ENCODE measurements at places on chromosomes 7 and 10. TPM values are rescaled to one million over a fixed set of nuclear protein-coding genes. Genes with fewer than 3 reads are reported as not detected.

CPED1 gene
- polyA plus RNA-seq = 2.9 TPM

ADO gene
- 13.0 TPM for polyA plus RNA-seq

AFAP1L2 gene
- polyA plus RNA-seq = 19.8 TPM

OPN1SW gene
- not detected for polyA plus RNA-seq

VIM gene
- polyA plus RNA-seq = 403 TPM

STK31 gene
- polyA plus RNA-seq = 0.15 TPM

C10orf62 gene
- 0.77 TPM for polyA plus RNA-seq

PHKG1 gene
- polyA plus RNA-seq = not detected

ZNF655 gene
- 30.4 TPM for polyA plus RNA-seq

IFIT5 gene
- polyA plus RNA-seq = 11.0 TPM

CCL24 gene
- not detected for polyA plus RNA-seq

DNA sequence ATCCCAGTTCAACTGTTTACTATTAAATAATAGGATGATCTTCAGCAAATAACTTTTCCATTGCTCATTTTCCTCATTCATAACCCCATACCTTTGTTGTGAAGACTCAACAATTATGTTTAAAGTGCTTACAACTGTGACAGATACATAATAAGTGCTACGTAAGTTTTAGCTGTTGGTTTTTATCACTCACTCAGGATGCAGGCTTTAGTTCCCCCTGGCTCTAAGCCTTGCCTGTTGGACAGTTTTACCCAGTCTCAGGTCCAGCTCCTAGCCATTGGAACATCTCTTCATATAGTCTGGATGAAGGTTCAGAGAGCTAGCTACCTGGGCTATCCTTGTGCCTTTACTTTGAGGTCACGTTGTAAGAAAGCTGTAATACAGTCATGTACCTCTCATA, 353.2 kb downstream of the CRPPA start:
- no peak for DNase-seq

GRCh38 chr7:158026636-158027265, 560.9 kb downstream of the PTPRN2 start:
- no peak for DNase-seq

- peak; percentile 5 for DNase-seq
These were observed 97.2 kb downstream of the GLRX3 start for GRCh38 chr10:130233426-130233825.

DNA sequence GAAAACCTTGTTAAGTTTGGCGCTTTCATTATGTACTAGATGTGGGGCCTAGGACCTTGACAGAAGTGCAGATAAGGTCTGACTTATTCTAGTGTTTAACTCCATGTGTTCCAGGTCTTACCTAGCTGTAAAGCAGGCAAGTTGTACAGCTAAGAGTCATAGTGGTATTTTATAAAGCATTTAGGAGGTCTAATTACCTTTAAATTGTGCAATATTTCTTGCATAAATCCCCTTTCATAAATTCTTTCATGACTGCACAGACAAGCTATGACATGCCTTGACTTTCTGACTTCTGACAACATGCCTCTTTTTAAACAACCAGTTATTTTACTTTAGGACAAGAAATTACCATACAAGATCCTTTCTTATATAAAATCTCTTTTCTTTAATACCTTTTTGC, 151.6 kb upstream of the VSTM2A start:
- no peak for DNase-seq

DNA sequence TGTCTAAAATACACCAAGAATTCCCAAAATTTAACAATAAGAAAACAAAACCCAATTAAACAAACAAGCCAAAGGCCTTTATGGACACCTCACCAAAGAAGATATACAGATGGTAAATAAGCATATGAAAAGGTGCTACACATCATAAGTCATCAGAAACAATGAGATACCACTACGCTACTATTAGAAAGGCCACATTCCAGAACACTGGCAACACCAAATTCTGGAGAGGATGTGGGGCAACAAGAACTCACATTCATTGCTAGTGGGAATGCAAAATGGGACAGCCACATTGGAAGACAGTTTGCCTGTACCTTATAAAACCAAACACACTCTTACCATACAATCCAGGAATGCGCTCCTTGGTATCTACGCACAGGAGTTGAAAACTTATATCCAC, 291.4 kb downstream of the TNS3 start:
- no peak for DNase-seq

- peak; percentile 35 for DNase-seq
These were observed 23.2 kb upstream of the CALN1 start for GRCh38 chr7:72435366-72435765.

GRCh38 chr10:35735412-35735811, 93.3 kb upstream of the FZD8 start:
- DNase-seq = no peak

DNA sequence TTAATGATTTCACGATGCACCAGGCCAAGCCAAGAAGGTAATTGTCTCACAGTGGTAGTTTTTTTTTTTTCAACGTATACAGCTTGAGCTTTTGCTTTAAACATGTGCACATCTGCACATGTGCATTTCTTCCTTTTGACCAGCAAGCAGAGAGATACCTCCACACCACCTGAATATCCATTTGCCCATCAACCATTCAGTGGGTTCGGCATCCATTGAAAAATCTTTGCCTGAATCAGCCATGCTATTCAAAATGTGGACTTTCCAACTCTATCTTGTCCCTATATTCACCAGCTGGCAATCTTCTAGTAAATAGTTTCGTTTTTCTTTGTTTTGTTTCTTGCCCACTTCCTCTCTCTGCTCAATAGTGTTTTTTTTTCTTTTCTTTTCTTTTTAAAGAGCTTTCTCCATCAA, 7.7 kb upstream of the TRA2A start:
- no peak for DNase-seq

- DNase-seq = peak; percentile 63
These were observed 62.8 kb upstream of the ADGRA1 start for GRCh38 chr10:133024704-133025557.

DNA sequence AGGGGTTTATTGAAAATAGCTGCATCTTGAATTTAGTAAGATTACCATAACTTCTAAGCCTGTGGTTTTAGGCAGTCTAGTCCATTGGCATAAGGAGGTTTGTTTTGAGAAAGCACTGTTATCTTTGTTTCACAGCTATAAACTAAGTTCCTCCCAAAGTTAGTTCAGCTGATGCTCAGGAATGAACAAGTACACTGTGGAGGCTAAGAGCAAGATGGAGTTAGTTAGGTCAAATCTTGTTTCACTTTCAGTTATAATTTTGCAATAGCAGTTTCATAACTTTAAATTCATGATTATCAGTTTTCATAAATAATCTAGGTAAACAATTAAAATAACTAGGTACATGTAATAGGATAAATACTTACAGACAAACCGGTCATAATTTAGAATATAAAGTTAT, 15.4 kb downstream of the SEC61G start:
- no peak for DNase-seq

DNA sequence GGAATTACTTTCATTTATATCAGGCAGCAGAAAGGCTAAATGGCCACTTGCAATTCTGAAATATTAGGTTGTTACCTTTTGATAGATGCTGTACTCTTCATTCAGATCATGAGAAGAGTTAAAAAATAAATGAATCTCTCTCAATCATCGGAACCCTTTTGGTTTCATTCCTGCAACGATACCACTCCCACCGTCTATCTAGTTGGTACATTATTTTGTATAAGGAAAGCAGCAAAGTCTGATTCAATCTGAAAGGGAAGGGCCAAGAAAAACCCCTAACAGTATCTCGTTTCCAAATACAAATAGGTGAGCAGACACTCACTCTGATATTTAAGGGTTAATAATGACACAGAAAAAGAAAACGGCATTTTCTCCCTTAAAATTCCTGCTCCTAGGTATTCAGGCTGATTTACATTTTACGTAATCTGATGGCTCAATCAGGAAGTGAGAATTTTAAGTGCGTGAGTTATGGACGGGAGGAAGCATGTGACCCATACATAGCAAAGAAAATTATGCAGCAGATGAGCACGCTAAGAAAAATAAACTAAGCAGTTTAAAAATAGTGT, 209.4 kb upstream of the KLF14 start:
- DNase-seq = no peak

DNA sequence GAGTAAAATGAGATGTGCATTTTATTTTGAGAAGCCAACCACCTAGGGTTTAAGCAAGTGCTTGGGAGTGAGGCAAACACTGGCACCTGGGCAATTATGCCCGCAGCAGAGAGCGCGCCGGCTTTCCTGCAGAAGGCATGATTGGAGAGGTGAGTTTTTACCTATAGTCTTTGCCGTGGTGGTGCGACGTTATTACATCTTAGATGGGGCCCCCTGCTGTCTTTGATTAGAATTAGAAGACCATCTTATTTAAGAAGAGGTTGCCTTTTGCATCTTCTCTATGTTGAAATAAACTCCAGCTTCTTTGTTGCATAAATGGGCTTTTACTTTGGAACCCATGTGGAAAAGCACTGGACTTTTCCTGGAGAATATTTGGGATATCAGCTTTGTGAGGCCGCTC, 409.5 kb downstream of the GLRX3 start:
- no peak for DNase-seq

- peak; percentile 46 for DNase-seq
These were observed 19.8 kb upstream of the ZNF273 start for GRCh38 chr7:64883113-64883905.

DNA sequence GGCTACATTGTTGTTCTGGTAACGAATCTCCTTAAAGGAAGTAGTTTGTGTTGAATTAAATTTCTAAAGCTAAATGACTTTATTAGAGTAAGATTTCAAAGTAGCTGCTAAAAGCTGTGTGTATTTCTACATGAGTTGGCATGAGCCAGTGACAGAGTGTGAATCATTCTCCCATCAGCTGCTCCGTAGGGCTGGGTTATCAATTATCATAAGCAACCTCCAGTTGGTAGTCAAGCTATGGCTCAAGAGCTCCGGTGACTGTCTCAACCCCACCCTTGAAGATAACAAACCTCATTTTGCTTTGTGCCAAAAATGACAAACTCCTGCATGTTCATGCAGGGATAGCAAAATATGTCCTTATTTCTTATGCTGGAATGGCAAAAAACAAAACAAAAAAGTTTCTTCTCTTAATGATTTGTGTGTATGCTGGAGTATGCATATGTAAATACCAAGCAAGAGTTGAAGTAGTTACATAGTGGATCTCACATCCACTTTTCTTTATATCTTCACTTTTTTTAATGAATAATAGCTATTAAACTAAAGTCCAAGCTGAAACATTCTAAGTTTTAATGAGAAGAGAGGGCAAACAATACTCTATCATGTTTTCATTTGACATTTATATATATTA, 249.4 kb downstream of the CACNA2D1 start:
- no peak for DNase-seq

GRCh38 chr10:84523526-84523925, 195.1 kb downstream of the CCSER2 start:
- DNase-seq = peak; percentile 77

- no peak for DNase-seq
These were observed 45.6 kb downstream of the CNNM2 start for GRCh38 chr10:102963756-102964025.

DNA sequence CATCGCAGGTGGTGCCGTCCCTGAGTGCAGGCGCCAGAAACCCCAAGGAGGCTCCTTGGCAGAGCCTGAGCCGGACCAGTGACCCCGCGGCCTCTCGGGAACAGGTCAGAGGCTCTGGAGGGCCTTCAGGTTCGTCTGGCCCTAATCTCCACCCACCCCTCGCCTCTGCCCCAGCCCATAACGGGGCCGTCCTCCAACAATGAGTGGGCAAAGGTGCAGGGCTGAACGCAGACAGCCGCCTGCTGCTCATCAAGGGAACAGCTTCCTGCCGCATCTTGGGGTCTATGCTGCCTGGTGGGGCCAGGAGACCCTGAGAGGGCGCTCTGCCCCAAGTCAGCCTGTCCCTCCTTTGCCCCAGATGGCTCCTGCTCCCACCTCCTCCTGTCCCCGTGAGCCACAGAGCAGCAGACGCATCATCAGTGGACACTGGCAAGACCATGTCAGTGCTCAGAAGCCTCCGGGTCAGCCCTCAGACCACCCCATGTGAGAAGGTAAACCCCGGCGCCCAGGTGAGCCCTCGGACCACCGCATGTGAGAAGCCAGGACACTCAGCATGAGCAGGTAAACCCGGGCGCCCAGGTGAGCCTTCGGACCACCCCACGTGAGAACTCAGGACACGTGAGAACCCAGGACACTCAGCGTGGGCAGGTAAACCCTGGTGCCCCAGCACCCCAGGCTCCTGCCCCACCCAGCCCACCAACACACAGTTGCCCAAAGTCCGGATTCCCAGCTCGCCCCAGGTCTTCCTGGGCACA, 142.0 kb downstream of the PTPRN2 start:
- DNase-seq = no peak

DNA sequence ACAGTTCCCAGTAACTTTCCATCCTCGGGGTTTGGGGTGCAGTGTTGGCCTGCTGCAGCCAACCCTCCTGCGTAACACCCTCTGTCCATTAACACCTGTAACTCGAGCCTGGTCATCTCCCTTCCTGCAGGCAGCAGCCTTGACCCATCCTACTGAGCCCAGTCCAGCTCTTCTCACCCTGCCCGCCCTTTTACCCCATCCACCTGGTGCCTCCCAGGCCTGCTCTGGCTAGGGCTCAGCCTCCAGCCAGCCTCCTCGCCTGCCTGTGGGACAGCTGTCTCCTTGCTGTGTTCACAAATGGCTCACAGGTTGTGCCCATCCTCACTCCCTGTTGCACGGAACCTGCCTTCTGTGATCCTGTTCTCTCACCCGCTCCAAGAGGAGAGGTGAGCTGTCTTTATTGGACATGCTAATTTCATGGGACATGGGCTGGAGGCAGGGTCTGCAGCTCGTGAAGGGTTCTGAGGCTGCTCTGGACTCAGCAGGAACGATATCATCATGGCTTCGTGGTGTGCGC, 277.2 kb upstream of the TCERG1L start:
- DNase-seq = no peak

DNA sequence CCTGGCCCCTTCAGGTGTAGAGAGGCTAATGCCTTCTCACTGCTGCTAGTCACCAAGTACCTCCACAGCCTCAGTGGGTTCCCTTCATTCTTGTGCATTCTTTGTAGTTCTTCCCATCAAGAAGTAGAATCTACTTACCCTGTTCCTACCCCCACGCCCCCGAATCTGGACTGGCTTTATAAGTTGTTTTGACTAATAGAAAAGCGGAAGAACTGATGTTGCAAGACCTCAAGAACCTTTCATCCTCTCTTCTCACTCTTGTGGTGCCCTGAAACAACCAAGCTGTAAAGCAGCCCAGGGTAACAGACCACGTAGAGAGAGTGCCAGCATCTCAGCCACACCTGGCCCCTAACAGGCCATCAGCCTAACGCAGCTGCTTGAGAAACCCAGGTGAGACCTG, 23.2 kb upstream of the LAMB1 start:
- no peak for DNase-seq

- no peak for DNase-seq
These were observed 5.8 kb upstream of the LRRC4 start for GRCh38 chr7:128037081-128037480.

DNA sequence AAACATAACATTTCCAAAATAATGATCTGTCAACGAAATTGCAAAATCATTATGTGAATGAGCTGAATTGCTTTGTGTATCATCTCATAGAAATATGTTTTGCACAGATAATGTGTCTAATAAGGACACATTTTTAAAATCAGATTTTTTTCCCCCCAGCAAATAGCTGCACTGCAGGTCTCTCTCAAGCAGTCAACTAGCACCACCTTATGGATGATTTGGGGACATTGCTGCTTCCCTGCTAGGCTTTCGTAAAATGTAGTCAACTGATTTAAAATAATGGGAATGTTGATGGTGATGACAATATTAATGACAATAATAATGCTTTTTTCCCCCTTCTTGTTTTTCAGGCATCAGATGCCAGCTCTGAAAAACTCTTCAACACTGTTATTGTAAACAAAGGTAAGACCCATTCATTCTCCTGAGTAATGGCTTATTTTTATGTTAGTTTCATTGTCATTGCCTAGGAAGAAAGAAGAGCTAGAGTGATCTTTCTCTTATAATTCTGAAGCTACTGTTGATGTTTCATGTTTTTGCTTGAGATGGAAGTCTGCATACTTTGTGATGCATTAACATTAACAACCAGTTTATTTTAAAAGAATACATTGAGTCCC, 433.6 kb upstream of the GALNT17 start:
- no peak for DNase-seq

Data from kidney (tissue), 22 donors.